ENCODE measurements at places on chromosomes 12 and 14.

DNA sequence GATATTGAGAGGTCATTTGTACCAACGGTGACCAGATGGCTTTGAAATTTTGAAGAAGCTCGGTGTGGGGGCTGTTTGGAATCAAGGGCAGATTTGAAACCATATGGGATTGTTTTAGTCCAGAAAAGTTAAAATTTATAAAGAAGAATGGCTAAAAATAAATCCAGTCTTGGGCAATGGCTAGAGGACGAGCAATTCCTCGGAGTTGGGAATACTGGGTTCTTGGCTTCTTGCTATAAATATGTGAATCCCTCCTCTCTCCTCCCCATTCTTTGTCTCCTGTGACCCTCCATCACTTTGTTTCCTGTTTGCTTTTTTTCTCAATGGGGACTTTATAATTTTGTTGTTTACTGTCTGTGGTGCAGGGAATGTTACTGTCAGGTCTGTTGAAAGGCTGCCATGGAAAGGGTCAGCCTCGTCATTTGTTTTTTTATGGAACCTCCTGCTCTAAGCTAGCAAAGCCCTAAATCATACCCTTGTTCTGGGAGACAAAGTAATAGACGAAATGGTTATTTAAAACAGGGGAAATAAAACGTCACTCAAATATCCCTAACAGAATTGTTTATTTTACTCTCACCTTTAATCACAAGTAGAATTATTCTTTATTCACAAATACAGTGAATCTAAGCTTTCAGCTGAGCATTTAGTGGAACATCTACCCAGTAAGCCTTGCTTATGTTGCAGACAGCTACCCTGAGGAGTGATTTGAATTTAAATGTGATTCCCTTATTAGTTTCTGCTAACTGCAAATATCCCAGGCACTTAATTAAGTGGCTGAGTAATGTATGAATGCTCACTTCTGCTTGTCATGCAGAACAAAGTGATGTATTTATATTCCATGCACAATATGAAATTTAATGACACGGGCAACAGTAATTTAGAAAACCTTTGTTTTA lies 273.1 kb upstream of the NOVA1 start:
- DNase-seq, result no peak

DNA sequence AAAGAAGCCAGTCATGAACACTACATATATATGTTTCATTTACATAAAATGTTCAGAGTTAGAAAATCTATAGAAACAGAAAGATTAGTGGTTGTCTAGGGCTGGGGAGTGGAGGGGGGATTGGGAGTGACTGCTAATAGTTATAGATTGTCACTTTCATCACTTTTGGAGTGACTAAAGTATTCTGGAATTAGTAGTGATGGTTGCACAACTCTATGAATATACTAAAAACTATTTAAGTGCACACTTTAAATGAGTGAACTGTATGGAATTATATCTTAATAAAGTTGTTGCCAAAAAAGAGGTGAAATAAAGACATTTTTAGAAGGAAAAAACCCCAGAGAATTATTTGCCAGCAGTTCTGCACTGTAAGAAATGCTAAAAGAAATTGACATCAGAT lies 9.5 kb downstream of the CATSPERB start:
- DNase-seq, result no peak

DNA sequence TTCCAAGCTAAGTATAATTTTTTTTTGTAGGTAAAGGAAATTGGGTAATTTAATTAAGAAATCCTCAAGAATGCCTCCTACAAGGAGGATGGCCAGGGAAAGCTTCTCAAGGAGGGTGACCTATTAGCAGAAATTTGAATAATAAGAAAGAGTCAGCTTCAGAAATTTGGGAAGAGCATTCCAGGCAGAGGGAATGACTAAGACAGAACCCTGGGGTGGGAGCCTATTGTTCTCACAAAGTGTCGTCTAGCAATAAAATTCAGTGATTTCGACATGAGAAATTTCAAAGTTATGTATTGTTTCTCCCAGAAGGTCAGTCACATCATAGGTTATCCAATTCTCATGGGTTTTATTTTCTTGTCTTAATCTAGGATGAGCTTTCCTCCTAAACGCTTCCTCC lies 1168.4 kb downstream of the AACS start:
- no peak for DNase-seq

- no peak for DNase-seq
Measured at GRCh38 chr12:90924406-90924805, 30.6 kb downstream of the CCER1 start.

- DNase-seq, result peak; percentile 41
Measured at GRCh38 chr14:69090187-69090789, 62.6 kb downstream of the DCAF5 start.

- DNase-seq, result no peak
Measured at GRCh38 chr12:53748072-53748840, 3.5 kb downstream of the CISTR start.

- no peak for DNase-seq
Measured at GRCh38 chr14:22448905-22449599, 140.0 kb downstream of the DAD1 start.

DNA sequence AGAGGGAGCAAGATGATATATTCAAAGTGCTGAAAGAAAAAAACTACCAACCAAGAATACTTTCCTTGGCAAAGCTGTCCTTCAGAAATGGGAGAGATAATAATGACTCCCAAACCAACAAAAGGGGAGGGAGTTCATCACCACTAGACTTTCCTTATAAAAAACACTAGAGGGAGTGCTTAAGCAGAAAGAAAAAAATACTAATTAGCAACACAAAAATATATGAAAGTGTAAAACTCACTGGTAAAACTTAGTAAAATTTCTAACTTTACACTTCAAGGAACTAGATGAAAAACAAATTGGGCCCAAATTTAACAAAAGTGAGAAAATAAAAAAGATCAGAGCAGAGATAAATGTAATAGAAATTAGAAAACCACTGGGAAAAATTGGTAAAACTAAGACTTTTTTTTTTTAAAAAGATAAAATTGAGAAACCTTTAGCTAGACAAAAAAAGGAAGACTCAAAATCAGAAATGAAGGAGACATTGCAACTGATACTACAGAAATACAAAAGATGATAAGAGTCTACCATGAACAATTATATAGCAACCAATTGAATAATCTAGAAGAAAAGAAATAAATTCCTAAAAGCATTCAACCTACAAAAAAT lies 60.4 kb upstream of the FAR2 start:
- no peak for DNase-seq

DNA sequence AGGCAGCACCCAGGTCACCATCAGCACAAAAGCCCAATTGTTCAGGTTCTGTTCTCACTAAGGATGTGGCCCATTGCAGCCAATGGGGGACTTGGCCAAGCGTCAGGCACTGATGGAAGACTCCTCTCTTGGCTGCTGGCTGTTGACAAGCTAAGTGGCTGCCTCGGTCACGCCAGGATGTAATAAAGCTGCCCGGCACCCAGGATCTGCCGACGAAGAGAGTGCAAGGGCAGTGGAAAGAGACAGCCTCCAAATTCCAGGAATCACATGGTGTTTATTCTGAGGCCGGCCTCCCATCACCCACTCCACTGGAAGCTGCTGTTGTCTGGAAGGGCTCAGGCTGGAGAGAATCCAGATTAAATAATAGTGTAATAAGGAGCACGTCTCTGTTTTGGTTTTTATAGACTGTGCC lies 451.8 kb upstream of the TBX3 start:
- no peak for DNase-seq

DNA sequence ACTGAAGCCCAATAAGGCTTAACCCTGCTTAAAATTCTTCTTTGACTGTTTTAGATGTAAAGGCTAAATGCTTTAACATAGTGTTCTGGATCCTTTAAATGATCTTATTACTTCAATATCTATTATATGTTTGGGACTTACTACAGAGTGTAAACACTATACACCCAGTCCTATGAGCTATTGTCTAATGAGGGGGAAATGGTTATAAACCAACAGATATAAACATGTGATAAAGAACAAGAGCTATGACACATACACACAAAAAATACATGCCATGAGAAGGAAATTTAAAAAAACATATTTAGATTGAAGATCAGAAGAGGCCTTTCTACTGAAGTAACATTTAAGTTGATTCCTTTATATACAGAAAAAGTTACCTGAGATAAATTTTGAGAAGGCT lies 505.1 kb downstream of the FOXG1 start:
- DNase-seq, result no peak

- no peak for DNase-seq
Measured at GRCh38 chr14:49886523-49886922, 6.4 kb upstream of the ARF6 start.

DNA sequence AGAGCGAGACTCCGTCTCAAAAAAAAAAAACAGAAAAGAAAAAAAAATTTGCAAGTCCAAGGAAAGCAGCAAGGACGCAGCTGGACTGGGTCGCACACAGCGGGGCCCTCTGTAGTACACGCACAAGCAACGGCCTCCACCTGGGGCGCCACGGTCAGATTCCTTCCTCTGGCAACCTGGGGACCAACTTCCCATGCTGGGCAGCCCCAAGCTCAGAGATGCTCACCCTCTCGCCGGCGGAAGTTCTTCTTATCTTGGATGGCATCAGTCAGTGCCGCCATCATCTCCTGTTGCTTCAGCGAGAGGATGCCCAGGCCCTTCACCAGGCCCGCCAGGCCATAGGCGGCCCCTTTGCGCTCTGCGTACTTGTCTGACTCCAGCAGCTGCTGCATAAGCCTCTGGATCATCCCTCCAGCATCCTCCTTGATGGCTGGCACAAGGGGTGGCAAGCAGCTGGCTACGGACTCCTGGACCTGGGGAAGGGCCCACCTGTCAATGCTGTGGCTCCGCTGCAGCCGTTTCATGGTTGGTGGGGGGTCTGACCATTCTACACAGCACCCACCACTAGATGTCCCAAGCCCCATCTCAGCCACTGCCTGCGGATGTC lies 34.5 kb upstream of the RAB35 start:
- DNase-seq, result no peak

- DNase-seq, result no peak
Measured at GRCh38 chr12:13373803-13374202, 177.3 kb downstream of the EMP1 start.

GRCh38 chr14:83379436-83379835 lies 1845.8 kb upstream of the SEL1L start:
- no peak for DNase-seq

DNA sequence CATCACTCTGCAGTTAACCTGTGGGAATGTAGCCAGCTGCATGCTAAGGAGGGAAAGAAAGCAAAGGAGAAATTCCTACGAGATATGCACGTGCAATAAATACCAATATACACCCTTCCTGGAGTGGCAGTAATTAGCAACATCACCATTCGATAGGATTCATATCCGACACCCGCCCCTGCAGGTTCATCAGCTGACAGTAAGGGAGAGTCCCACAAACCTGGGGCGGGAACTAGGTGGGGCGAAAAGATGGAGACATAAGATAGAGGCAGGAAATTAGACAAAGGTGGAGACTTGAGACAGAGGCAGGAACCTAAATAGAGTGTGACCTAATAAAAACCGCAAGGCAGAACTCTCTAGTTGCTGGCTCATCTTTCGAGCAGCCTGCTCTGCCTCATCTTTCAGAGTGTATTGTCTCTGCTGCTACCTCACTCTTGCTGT lies 51.6 kb downstream of the PLEKHG3 start:
- peak; percentile 84 for DNase-seq

GRCh38 chr12:54956322-54956721 lies 28.2 kb downstream of the TESPA1 start:
- DNase-seq, result no peak

- no peak for DNase-seq
Measured at GRCh38 chr14:34081101-34081575, 130.3 kb upstream of the EGLN3 start.

- DNase-seq, result no peak
Measured at GRCh38 chr12:31215518-31216232, 110.3 kb downstream of the SINHCAF start.

DNA sequence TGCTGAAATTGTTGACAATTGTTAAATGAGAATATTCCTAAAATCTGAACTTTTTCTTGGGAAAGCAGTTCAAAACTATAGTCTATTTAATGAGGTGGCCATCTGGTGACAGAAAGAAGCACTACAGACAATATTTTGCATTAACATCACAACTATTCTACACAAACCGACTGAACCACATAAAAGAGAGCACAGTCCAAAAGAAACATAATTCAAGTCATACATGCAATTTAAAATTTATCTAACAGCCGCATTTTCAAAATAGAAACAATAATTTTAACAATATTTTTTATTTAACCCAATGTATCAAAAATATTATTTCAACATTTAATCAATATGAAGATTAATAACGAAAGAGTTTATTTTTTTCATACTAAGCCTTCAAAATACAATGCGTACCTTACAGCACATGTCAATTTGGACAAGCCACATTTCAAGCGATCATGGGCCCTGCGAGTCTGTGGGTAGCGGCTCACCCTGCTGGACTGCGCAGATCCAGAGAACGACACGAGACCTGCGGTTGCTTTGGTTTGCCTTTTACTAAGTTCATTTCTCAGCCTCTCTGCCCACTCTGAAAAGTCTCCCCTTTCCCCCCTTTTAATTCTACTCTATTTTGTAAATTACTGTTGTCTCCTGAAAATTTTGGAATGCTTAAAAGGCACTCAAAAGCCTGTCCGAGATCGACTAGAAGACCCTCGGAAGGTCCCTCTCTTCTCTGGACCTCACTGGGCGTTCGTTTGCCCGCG lies 947 bp upstream of the LRRC9 start:
- no peak for DNase-seq

- DNase-seq, result peak; percentile 91
Measured at GRCh38 chr12:57096099-57096572, 7.2 kb downstream of the NAB2 start.

- DNase-seq, result no peak
Measured at GRCh38 chr14:106216679-106217078, 690.3 kb downstream of the TMEM121 start.

DNA sequence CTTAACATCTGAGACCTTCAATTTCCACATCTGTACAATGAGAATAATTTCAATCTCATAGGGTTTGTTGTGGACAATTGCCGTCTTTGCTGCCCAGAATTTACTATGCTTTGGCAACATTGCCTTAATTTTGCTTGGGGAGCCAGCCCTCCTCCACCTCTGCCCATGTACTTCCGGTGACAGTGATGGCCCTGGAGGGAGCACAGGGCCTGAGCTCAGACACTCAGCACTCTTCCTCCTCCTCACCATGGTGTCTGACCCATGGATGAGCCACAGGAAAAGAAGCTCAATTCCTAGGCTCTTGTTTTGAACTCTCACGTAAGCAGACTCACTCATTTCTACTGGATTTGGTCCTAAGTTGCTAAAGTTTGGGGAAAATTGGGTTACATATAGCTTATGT lies 58.2 kb downstream of the TBC1D30 start:
- DNase-seq, result no peak

DNA sequence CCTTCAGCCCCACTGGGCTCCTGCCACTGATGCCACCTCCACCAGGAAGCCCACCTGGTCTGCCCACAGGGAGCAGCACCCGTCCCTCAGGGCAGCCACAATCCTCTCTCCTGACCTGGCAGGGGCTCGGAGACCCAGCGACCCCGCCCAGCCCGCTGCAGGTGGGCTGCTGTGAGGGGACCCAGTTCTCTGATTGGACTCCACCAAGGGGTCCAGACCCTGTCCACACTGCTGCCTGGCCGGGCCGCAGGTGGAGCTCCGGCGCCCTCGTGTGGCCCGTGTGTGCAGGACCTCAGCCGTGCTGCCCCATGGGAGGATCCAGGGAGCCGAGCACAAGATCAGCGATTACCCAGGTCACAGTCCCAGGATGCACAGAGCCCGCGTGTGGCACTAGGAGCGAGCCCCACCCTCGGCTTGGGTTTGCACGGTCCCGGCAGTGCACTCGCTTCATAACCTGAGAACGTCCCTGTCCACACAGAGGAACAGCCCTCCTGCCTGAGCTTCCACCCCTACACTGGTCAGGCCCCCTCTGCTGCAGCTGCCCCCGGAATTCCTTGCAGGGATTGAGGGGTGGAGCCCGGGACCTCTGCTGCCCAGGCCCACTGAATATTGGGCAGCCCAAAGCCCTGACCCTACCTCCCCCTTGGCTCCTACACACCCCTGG lies 35.4 kb upstream of the TMEM179 start:
- DNase-seq, result peak; percentile 24

All from NCI-H226 (cell line).